Kidney glomerular epithelial cell (primary cell): ENCODE measurements at places on chromosomes 7 and 10.

- DNase-seq, result no peak
Observed at GRCh38 chr10:6364893-6365292, 162.2 kb downstream of the PFKFB3 start.

- DNase-seq, result peak; percentile 48
Observed at GRCh38 chr7:126791306-126791705, 461.4 kb downstream of the GRM8 start.

GRCh38 chr7:22390516-22390915 is 33.6 kb upstream of the RAPGEF5 start:
- DNase-seq, result no peak

DNA sequence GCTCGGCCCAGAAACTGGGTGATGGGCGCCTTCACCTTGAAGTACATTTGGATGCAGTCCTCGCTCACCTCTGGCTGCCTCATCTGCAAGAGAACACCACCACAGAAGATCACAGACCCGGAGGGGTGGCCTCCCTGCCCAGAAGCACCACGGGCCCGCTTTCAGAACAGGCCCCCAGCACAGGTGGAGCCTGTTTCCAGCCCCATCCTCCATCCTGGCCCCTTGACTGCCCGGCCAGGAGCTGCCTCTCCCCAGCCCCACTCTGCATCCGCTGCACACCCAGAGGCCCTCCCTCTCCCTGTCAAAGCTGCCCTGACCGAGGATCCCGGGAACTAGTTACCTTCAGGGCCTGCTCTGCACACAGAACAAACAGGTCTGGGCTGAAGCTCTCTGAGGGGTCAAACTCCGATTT is 724 bp downstream of the CFAP46 start:
- no peak for DNase-seq

- DNase-seq, result no peak
Observed at GRCh38 chr10:70729763-70730357, 55.3 kb downstream of the TBATA start.

GRCh38 chr7:95715274-95715673 is 57.1 kb upstream of the DYNC1I1 start:
- no peak for DNase-seq

GRCh38 chr7:158973440-158973839 is 117.1 kb downstream of the DYNC2I1 start:
- no peak for DNase-seq

DNA sequence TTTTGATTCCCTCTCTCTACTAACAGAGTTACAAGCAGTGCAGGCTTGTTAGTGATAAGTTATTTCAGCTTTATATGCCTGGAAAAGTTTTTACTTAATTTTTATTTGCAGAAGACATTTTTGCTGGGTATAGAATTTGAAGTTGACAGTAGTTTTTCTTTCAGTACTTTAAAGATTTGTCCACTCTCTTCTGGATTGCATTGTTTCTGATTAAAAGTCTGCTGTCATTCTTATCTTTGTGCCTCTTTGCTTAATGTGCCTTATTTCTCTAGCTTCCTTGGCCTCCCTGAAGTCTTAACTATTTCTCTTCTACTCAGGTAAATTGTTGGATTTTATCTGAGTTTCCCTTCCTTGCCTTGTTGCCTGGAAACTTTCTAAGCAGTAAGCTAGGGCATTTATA is 36.2 kb downstream of the PLCE1 start:
- DNase-seq, result no peak

GRCh38 chr7:112288301-112288700 is 81.8 kb downstream of the ZNF277 start:
- DNase-seq, result no peak

DNA sequence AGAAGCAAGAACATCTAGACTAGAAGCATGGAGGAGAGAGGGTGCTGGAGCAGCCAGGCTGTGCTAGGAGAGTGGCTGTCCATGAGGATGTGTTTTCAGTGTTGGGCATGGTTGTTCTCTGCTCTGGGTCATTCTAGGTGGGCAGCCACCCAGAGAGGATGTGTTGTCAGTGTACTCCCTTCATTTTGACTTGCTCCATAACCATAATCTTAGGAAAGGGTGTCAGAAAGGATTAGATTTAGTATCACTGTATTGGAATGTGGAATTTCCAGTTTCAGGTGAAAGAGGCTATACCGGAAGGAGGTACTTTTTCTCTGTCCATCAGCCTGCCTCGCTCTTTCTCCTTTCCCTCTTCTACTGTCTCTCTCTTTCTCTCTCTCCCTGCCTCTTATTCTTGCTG is 474.5 kb upstream of the PODXL start:
- no peak for DNase-seq
